Lung microvascular endothelial cell (primary cell): ENCODE measurements at places on chromosomes 12 and 14.

DNA sequence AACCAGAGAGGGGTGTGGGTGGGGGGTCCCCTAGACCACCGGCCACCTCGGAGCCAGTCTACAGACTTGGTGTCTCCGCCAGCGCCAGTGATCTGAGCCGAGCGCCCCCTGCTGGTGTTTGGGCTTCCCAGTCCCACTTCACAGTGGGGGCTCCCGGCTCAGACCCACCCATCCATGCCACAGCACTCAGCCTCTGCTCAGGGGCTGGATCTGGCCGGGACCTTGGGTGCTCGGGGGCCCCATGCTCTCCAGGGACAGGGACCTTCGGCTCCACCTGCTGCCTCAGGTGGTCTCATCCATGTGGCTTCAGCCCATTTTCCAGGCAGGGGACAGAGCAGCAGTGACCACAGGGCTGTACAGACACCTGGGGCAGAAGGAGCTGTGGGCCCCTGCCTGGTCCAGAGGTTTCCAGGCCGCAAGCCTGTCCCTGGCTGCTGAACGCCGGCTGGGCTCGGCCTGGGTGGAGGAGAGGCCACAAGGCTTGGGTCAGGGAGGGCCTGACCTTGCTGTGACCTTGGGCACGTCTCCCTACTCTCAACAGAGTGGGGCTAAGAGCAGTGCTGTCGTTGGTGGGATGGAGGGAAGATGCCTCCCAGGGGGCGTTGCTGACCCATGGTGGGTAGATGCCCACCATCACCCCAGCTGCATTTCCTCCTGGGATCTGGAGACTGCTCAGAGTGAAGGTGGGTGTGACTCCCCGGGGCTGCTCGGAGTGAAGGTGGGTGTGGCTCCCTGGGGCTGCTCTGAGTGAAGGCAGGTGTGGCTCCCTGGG, 86.3 kb downstream of the KIF26A start:
- peak; percentile 51 for DNase-seq

DNA sequence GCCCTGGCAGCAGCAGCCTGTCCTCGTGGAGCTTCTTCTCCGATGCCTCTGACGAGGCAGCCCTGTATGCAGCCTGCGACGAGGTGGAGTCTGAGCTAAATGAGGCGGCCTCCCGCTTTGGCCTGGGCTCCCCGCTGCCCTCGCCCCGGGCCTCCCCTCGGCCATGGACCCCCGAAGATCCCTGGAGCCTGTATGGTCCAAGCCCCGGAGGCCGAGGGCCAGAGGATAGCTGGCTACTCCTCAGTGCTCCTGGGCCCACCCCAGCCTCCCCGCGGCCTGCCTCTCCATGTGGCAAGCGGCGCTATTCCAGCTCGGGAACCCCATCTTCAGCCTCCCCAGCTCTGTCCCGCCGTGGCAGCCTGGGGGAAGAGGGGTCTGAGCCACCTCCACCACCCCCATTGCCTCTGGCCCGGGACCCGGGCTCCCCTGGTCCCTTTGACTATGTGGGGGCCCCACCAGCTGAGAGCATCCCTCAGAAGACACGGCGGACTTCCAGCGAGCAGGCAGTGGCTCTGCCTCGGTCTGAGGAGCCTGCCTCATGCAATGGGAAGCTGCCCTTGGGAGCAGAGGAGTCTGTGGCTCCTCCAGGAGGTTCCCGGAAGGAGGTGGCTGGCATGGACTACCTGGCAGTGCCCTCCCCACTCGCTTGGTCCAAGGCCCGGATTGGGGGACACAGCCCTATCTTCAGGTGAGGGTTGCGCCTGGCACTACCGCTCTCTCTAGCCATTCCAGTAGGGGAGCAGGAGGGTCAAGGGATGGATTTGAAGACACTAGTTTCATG, 2.1 kb downstream of the NFATC4 start:
- no peak for DNase-seq

DNA sequence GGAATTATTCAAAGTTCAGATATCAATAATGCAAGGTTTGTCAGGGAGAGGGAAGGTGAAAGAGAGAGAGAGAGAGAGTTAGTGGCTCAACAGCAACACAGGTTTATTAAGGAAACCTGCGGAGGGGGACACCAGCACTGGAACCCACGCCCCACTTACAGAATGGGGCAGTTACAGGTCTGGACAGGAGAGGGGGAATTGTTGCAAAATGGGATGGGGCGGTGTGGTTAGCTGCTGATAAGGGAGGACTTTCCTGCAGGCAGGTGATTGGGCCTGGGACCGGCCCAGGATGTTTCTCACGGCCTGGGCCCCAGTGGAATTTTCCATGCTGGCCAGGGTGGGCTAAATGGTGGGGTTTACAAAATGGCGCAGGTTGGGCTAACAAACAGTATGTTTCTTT, 278.2 kb upstream of the SLC16A7 start:
- no peak for DNase-seq

- DNase-seq = no peak
Measured at GRCh38 chr12:101634724-101635123, 40.0 kb downstream of the MYBPC1 start.

- DNase-seq = peak; percentile 73
Measured at GRCh38 chr14:95495538-95496025, 20.9 kb downstream of the SYNE3 start.

- peak; percentile 47 for DNase-seq
Measured at GRCh38 chr12:94898388-94898787, 105.1 kb downstream of the NDUFA12 start.

DNA sequence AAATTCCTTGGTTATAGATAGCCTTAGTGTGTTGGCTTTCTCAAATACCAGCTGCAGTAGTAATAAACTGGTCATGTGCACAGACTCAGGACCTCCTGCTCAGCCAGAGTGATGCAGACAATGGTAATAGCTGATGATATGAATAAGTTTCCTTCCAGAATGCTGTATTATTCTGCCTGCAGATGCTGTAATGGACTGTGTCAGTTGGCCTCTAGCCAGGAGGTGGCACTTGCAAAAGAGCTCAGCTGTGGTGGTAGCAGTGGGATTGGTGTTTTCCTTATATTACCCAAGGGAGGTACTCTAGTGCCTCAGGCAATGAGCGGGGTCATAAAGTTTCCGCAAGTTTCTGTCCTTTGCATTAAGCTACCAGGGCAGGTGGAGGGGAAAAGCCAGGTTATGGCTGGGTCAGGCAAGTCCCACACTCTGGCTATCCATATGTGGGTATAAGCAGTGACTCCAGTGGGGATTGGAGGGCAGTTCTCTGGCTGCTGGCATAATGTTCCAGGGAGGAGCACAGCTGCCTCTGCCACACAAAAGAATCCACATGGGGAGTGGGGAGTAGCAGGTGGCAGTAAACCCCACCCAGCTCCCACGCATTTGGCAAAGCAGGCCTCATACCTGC, 14.0 kb upstream of the MUCL1 start:
- DNase-seq = no peak

DNA sequence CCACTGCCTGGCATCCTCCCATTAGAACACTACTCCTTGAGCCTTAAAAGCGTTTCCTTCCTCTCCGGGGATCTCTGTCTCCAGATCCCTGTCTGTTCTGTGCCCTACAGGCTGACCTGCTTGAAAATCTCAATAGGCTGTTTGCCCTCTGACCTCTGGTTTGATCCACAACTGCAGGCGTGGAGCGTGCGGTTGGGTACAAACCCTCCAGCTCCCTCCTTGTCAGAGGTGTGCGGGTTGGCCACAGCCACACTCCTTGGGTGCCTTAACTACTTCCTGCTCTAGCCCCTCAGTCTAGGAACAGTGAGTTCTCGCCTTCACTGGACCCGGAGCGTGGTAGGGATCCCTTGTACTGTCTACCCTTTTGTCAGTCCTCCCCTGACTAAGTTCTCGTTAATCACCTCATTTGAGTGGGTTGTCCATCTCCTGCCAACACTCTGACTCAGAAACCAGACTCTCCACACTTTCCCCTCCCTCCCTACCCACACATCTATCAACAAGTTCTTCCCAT, 33.1 kb downstream of the CMKLR1 start:
- DNase-seq = peak; percentile 85

- peak; percentile 73 for DNase-seq
Measured at GRCh38 chr12:88298761-88299242, 156.7 kb downstream of the TMTC3 start.

- no peak for DNase-seq
Measured at GRCh38 chr12:95198914-95199313, 18.4 kb downstream of the FGD6 start.

- DNase-seq = no peak
Measured at GRCh38 chr14:96635850-96636249, 133.7 kb downstream of the PAPOLA start.
